Stimulated activated CD4-positive, alpha-beta T cell treated with anti-CD3 and anti-CD28 coated beads, TNF-alpha, amount 100 ng/mL, for 1 hour (primary cell): ENCODE measurements at places on chromosomes 7 and 10.
A peak's percentile ranks its signal among the peaks of the same experiment; 100 is the strongest.

DNA sequence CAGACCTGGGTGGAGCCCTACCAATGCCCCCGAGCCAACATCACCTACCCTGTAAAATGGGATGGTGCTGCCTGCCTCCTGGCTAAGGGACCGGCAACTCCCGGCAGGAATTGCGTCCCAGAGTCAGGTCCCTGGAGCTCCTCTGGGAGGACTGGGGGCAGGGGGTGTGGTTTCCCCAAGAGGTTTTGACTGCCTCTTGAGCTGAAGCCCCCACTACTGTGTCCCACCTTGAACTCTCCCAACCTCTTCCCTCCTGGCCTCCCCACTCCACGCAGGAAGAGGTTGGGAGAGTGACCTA, 1.3 kb downstream of the SH2B2 start:
- no peak for DNase-seq

GRCh38 chr10:68561865-68562649, 1.9 kb downstream of the TET1 start:
- DNase-seq: no peak

- no peak for DNase-seq
Observed at GRCh38 chr7:99141334-99141733, 2.6 kb downstream of the SMURF1 start.

- no peak for DNase-seq
Observed at GRCh38 chr7:30750683-30751650, 968 bp upstream of the INMT start.

DNA sequence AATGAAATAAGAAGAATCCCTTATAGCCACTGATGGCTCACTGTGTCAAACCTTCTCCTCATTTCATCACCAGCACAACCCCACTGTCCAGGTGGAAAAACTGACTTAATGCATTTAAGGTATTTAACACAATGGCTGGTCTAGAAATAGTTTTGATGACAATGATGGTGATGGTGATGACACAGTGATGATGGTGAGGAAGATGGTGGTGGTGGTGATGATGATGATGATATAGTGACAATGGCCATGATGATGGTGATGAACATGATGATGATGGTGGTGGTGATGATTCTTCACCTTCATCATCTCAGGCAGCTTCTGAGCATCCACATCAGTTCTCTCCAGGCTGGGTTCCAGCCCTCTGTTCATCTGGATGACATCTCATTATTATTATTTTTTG, 186.6 kb downstream of the TCERG1L start:
- DNase-seq: no peak

GRCh38 chr10:84179059-84179710, 5.6 kb downstream of the GPR15LG start:
- DNase-seq: no peak

DNA sequence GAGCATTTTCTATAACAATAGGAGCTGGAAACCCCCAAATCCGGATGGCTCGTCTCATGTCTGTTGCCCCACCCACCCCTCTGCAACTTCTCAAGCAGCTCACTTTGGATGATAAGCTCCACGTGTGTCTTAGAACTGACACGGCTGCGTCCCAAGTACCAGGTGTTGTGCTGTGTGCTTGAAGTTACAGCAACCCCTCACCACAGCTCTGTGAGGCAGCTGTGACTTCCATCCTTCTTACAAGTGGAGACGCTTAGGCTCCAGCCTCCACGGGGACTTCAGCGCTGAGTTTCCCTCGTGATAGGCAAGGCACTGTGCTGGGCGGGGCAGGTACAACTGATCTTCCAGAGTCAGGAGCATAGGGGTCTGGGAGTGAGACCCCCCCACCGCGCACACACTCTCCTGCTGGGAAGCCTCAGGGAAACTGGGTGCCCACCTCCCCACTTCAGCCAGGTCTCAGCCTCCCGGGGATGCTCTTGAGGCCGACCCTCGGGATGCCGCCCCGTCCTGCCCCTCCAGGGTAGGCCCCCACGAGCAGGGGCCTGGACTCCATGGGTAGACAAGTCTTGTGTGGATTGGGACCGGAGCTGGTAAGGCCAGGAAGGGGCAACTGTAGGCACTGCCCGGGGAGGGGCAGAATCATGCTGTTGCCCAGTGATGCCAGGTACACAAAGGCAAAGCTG, 31.4 kb downstream of the EN2 start:
- DNase-seq: no peak

DNA sequence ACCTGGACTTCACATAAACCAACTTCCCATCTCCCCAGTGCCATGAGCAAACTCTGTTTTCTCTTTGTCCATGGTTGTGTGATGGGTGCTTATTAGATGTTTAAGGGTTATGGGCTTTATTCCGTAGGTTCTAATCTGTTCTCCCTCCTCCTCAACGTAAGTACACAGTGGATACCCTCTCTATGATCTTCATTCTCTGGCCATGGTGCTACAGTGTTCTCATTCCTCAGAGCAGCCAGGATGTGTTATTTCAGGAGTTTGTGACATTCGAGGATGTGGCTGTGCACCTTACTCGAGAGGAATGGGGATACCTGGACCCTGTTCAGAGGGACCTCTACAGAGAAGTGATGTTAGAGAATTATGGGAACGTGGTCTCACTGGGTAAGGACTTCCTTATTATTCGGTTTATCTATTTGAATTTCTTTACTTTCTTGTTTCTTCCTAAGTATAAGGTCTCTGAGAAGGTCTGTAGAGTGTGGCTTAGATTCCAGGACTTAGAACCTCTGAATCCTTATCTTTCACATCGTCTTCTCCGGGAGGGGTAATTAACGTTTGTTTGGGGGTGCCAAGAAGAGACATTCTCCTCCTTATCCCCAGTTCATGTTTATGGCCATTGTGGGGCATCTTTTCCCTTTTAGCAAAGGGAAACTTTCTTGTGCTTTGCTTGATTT, 3.8 kb downstream of the ZNF655 start:
- no peak for DNase-seq

GRCh38 chr10:5526691-5527331, 2.0 kb downstream of the CALML3 start:
- DNase-seq: no peak

DNA sequence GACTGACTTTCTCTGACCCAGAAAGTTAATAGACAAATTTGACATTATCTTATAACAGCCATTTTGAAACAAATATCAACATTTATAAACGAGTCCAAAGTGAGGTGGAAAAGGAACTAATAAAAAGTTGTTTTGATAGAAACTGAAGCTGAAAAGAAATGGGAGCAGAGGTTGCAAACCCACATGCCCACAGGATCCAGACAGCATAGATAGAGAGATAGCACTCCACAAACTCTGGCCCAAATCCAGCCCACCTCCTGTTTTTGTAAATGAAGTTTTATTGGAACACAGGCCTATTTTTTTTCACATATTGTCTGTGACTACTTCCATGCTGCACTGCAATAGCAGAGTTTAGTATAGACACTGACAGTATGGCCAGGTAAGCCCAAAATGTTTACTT, 171.9 kb downstream of the PRKG1 start:
- DNase-seq: no peak

GRCh38 chr7:5631152-5631551, 150.3 kb downstream of the RNF216 start:
- no peak for DNase-seq

DNA sequence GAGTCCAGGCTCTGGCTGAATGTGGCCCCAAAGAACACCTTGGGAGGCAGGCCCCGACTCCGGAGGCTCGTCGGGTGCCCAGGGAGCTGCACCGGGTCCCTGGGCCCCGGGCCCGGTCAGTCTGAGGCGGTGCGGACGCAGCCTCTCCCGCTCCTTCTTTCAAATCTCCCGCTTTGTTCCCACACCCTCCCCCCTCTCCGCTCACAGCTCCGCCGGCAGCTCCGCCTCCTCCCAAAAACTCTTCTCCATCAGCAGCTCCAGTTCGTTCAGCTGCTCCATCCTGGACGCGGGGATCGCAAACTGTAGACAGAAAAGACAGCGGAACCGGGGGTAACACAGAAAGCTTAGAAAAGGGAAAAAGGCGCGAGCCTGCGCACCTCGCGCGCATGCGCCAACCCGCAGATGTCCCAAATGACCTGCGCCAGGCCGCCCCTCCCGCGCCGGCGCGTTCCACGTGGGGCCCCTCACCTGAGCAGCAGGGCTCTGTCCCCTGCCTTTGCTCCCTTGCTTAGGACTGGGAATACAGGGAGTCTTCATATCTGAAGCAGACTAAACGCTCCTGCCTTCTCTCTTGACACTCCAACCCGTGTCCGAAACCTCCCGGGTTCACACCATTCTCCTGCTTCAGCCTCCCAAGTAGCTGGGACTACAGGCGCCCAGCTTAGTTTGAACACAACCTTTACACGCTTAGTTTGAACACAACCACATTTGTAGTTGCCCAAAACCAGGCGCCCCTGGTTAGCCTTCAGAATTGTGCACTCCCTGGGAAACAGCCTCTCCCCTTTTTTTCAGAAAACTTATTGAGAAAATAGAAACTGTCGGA, at the start of gene DNA2:
Gene DNA2 (minus strand): TSS at position 388 of the 823 bp plus-strand sequence. CDS start 109 bp downstream, at position 279.
- DNase-seq: peak; percentile 44

DNA sequence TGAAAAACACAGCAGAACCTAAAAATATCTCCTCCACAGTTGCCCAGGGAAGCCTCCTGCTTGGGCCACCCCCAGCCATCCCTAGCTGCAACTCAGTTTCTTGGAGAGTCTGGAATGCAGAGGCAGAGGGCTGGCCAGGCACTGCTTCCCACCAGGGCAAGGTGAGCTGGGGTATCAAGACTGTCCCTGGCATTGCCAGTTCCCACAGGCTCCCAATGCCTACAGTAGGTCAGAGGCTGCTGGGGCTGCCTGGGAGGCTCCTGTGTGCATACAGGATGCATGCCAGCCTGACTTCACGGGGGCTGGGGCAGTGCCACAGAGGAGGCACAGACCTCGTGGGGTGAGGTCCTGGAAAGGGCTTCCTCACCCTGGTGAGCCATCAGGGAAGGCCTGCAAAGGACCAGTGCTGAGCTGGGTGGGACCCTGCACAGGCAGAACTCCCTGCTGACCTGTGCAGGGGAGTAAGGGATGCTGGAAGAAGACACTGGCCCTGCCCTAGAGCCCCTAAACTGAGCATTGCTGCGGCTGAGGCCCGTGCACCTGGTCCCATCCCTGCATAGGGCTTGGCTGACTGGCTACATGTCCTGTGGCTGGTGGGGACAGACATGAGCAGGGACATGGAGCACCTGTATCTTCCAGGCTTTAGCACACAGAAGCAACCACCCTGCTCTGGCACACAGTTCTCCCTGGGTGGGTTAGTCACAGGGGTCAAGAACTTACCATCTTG, 121.9 kb upstream of the RET start:
- no peak for DNase-seq

- no peak for DNase-seq
Observed at GRCh38 chr10:28492116-28492920, 40.6 kb upstream of the WAC start.

- no peak for DNase-seq
Observed at GRCh38 chr10:68403701-68404100, 3.4 kb downstream of the RUFY2 start.

DNA sequence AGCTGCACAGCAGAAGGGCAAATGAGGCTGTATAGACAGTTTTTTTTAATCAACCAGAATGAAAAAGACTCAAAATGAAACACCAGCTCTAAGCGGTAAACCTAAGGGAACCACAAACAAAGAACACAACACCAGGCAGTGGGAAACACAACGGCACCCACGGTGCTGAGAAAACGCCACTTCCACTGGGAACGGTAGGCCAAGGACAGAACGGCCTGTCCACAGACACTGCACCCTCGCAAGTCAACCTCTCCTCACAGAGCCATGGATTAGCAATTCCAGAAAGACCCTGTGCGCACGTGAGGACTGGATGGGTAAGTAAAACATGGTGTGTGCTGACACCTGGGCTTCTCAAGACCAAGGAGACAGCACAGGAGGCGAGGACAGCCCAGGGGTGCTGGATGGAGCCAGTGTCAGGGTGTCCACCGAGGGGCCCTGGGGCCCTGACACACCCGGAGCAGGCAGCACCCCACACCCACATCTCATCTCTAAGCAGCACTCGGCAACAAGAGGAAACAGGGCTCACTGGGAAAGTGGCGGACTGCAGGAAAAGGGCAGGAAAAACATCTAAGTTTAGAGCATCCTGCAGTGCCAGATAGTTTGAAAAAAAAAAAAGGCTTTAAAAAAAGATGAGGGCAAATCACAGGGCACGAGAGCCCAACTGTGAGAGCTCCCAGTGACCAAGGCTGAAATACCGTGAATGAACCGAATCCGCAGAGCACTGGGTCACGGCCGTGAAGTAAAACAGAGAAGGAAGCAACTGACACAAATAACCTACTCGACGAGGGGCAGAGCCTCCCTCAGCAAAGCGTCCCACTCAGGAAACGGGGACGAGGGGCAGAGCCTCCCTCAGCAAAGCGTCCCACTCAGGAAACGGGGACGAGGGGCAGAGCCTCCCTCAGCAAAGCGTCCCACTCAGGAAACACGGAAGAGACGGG, 120.2 kb downstream of the MAD1L1 start:
- DNase-seq: no peak

DNA sequence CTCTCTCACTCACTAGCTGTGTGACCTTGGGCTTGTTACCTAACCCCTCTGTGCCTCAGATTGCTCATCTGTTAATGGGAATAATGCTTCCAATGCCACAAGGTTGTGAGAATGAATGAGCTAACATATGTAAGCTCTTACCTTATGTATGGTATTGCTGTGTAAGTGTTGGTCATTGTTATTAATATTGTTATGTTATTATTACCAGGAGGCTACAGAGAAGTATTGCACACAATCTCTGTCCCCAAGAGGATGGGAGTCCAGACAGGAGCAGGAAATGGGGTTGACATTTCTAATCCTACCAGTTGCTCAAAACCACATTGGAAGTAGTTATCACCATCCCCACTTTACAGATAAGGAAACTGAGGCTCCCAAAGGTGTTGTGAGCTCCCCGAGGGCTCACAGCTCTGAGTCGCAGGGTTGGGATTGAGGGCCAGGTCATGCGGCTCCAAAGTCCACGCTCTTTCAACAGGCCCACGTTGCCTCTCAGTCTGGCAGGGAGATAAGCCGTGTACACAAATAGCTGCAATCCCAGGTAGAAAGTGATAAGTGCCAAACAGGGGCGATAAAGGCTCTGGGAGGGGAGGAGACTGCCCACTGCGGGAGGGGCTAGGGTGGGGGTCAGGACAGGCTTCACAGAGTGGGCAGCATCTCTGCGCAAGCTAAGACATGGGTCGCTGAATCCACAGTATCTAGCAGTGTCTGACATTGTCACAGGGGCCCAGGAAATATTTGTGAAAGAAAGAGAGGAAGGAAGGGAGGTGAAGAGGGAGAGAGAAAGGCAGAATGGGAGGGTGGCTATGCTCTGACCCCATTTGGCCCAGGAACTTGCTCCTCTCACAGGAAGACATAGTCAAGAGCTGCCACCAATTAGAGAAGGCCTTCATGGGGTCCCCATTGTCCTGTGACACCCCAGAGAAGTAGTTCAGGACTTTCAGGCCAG, 9.6 kb upstream of the ZMIZ1 start:
- DNase-seq: no peak

DNA sequence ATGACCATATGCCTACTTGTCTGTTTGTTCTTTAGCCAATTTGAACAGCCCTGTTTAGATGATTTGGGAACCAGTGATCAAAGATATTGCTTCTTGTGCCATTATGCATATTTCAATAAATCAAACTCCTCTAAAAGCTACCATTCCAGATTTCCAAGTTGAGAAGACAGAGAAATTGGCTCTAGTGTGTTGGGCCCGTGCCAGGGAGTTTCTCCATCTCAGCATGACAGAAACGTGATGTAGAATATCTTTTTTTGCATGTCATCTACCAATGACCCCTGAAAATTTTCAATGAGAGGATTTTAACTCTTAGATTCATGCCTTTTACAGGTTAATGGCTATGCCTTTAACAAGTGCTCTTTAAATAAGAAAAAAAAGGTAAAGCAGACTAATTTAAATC, 50.7 kb upstream of the CABCOCO1 start:
- DNase-seq: no peak

- DNase-seq: no peak
Observed at GRCh38 chr10:15200626-15201025, 32.1 kb upstream of the NMT2 start.

- peak; percentile 42 for DNase-seq
Observed at GRCh38 chr10:124732931-124733570, 11.1 kb downstream of the FAM53B start.
